ENCODE measurements at places on chromosomes 4 and X.

DNA sequence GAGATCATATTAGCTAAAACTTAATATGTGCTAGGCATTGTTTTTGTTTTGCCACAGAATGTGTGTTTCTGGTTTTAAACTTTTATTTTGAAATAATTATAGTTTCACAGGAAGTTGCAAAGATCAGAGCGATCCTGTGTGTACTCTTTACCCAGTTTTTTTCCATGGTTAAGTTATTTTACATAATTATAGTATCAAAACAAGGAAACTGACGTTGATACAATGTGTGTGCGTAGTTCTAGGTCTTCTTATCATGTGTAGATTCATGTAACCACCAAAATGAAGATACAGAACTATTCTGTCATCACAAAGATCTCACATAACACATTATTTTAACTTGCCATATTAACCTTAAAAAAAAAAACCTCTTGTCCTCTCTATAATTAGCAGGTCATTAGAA is 69.2 kb downstream of the BLTP1 start:
- no peak for DNase-seq

GRCh38 chr4:76658231-76659102 is 223.4 kb downstream of the SHROOM3 start:
- peak; percentile 77 for DNase-seq

DNA sequence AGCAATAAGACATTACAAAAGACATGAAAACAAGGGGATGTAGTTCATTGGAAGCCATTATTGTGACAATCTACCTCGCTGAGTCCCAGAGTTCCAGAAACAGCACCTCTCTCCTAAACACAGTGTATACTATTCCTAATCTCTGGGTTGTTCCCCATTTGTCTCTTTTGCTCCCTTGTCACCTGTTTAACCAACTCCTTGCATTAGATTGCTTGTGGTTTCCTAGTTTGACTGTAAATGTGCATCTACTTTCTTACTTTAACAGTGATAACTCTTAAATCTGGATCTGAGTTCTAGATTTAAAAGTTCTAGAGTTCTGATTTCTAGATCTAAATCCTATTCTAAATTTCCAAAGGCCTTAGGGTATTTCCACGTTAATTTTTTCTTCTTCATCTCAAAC is 71.6 kb upstream of the TET2 start:
- no peak for DNase-seq

GRCh38 chr4:77992581-77992980 is 64.5 kb upstream of the FRAS1 start:
- DNase-seq, result no peak

DNA sequence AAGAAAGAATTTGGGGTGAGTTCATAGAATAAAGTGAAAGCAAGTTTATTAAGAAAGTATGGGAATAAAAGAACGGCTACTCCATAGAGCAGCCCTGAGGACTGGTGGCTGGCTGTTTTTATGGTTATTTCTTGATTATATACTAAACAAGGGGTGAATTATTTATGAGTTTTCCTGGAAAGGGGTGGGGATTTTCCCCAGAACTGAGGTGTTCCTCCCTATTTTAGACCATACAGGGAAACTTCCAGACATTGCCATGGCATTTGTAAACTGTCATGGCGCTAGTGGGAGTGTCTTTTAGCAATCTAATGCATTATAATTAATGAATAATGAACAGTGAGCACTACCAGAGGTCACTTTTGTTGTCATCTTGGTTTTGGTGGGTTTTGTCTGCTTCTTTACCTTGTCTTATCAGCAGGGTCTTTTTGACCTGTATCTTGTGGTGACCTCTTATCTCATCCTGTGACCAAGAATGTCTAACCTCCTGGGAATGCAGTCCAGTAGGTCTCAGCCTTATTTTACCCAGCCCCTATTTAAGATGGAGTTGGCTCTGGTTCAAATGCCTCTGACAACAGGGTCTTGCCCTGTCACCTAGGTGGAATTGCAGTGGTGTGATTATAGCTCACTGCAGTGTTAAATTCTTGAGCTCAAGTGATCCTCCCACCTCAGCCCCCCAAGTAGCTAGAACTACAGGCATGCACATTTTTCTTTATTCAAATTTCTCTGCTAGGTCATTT is 27.1 kb downstream of the RAPGEF2 start:
- no peak for DNase-seq

GRCh38 chr4:48130100-48130499 is 4.0 kb downstream of the TXK start:
- DNase-seq, result no peak

DNA sequence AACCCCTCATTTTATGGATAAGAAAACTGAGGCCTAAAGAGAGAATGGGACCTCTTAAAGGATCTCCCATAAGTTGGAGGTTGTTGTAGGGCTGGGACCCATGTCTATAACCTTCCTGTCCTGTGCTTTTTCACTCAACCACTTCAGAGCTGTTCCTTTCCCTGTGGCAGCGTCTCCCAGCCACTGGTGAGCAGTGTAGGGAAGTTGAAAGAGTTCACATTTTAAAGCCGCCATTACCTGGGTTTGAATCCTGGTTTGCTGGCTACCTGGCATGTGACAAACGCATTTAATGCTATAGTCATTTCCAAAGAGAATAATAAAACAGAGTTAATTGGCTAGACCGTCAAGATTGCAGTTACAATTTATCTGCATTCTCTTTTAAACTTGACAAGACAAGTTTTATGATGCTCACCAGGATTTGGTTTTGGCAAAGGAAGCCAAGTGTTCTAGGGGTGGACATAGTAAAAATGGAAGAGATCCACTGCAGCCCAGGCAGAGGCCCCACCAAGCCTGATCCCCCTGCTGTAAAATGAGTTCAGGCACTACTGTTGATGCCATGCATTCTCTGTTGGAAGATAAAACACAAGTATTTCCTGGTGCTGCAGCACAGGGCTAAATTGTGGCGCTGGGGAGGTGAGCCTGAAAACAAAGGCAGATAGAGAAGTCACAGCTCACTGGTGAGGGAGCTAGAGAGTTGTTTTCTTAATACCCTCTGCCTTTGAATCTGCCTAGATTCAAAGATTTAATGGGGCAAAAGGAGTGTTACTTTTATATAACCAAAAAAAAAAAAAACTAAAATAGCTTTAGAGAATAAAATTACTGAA is 218.7 kb downstream of the NWD2 start:
- DNase-seq, result no peak

DNA sequence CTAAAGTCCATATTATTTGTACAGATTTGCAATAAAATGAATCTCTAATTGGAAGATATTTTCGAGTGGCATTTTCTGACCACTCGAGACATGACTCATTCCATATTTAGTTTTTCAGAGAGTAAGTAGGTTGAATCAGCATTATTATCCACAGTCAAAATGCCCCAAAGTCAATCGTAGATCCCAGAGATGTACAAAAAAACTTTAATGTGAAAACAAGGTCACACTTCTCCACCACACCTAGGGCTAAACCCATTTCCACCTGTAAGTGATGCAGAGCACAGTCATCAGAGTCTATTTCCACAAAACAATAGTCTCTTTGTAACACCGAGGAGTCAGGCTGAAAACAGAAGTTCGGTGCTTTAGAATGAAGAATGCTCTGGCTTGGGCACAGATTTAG is 117.1 kb upstream of the TENM3 start:
- DNase-seq, result no peak

Data from AG09319 (cell line).